ENCODE measurements at places on chromosomes 2 and 18. TPM values are rescaled to one million over a fixed set of nuclear protein-coding genes. Genes with fewer than 3 reads are reported as not detected.
A peak's percentile ranks its signal among the peaks of the same experiment; 100 is the strongest.

DNA sequence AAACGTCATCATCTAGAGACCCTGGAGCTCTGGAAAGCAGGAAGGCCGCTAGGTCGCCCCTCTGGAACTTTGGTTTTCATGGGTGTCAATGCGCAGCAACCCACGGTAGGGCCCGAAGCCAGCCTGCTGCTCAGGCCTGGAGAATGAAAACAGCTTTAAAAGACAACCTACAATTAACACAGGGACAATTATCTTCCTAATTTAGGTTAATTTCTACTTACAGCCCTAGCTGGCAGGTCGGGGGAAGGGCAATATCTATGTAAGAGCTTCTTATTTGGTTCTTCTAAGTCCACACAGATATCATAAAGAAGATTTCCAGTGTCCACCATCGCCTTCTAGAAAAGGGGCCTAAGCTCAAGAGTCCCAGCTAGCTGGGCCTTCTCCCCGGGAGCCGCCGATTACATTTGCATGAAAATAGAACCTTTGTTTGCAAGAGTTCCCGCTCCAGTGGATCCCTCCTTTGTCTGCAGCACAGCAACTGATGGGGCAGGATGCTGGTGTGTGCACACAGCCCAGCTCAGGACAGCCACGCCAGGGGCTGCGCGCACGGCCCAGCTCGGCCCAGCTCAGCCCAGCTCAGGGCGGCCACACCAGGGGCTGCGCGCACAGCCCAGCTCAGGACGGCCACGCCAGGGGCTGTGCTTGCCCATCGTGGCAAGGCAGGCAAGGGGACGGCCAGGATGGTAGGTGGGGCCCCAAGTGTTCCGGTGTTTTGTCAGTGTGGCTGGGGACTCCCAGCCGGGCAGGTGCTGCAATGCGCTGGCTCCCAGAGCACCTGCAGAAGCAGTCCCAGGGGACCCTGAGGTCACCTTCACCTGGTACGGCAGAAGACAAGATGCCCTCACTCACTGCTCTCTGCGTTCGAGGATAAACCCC is 109.1 kb downstream of the HDAC4 start:
- H3K27me3 ChIP-seq = no peaks in the 10 kb centered on the region
- no peak overlapping the region for H3K4me3 ChIP-seq
- H3K27ac ChIP-seq = no peak overlapping the region

GRCh38 chr2:199660167-199660566 is 190.8 kb downstream of the FTCDNL1 start:
- H3K27ac ChIP-seq = no peak overlapping the region
- H3K4me1 ChIP-seq = no peaks in the 10 kb centered on the region
- no peak for DNase-seq
- H3K4me3 ChIP-seq = no peak overlapping the region
- no peaks in the 10 kb centered on the region for H3K36me3 ChIP-seq
- peaks cover 7% of the 10 kb centered on the region for H3K27me3 ChIP-seq

DNA sequence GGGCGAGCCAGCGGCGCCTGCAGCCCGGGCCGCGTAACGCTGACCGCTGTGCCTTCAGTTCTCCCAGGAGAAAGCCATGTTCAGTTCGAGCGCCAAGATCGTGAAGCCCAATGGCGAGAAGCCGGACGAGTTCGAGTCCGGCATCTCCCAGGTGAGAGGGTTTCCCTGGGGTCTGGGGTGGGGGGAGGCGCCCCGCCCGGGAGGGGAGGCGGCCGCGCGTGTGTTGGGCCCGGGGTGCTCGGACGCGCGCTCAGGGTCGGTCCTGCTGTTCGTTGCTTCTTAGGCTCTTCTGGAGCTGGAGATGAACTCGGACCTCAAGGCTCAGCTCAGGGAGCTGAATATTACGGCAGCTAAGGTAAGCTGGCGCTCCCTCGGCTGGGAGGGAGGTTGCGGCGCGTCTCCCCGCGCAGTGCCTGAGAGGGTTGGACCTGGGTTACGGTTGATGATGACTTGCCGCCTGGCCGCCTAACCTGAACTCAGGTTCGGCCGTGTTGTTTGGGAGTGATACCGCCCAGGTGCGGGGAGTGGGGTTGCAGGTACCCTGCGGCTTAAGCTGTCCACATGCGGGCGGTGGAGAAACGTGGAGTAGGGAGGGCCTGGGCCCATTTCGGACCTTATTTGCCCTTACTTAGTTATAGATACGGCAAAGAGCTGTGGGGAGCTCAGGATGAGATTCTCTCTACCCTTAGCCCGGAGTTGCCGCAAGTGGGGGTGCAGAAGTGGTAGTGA is 638 bp downstream of the RPS7 start:
- H3K4me1 ChIP-seq = peaks cover 35% of the 10 kb centered on the region
- peak overlapping the region; percentile 93 for H3K27ac ChIP-seq
- peak overlapping the region; percentile 99 for H3K4me3 ChIP-seq
- H3K36me3 ChIP-seq = peaks cover 43% of the 10 kb centered on the region
- no peak for DNase-seq
- no peaks in the 10 kb centered on the region for H3K27me3 ChIP-seq

DNA sequence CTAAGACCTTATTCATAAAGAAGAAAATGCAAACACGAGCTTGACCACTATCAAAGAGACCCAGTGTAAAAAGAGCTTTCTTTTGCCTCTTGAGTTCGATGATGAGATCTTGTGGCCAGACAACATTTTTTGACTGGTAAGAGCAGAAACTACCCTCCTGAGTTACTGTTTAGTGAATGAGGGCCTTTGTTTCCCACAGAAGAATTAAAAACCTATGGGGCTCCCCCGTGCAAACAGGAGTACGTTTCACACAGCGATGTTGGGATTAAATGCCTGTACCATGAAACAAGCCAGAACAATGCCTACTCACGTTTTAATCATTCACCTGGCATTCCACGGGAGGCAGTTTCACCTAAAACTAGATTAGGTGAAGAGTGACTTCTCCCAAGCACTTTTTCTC is 36.0 kb downstream of the MYCN start:
- no peak overlapping the region for H3K27ac ChIP-seq
- no peak overlapping the region for H3K4me3 ChIP-seq
- DNase-seq = no peak
- no peaks in the 10 kb centered on the region for H3K36me3 ChIP-seq
- H3K4me1 ChIP-seq = no peaks in the 10 kb centered on the region

Gene RTP5
- total RNA-seq = not detected

All from Panc1 (cell line).